Cardiac fibroblast (primary cell): ENCODE measurements at places on chromosomes 4 and X.

GRCh38 chr4:56972809-56973208 lies 4.6 kb downstream of the NOA1 start:
- no peak for DNase-seq

GRCh38 chr4:1500966-1501753 lies 94.9 kb upstream of the NKX1-1 start:
- no peak for DNase-seq

GRCh38 chr4:14018191-14018853 lies 390.8 kb upstream of the BOD1L1 start:
- DNase-seq, result no peak

DNA sequence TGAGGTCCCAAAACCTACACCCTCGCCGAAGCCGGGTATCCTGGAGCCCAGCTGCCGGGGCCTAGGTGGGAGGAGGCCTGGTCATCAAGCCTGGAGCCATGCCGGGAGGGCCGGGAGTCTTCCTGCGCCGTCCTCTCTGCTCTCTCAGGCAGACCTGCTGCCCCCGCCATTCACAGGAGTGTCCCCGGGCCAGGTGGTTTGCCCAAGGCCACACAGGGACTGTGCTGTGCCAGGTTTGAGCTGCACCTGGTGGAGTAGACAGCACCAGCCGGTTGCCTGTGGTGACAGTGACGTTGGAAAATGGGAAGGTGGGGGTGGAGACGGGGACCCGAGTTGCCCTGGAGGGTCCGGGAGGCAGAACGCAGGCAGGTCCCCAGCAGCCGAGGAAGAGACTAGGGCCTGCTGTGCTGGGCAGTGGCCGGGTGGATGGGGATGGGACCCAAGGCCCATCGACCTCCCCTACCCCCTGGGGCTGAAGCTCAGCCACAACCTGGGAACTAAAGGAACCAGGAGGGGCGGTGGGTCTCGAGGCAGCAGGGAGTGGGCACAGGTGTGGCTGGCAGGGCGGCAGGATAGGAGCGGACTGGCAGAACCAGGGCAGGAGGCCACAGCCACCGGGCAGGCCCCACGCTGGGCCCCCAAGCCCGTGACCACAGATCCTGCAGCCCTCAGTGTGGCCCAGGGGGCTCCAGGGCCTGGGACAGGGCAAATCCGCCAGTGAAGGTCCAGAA lies 9.5 kb downstream of the DOK7 start:
- DNase-seq, result no peak

DNA sequence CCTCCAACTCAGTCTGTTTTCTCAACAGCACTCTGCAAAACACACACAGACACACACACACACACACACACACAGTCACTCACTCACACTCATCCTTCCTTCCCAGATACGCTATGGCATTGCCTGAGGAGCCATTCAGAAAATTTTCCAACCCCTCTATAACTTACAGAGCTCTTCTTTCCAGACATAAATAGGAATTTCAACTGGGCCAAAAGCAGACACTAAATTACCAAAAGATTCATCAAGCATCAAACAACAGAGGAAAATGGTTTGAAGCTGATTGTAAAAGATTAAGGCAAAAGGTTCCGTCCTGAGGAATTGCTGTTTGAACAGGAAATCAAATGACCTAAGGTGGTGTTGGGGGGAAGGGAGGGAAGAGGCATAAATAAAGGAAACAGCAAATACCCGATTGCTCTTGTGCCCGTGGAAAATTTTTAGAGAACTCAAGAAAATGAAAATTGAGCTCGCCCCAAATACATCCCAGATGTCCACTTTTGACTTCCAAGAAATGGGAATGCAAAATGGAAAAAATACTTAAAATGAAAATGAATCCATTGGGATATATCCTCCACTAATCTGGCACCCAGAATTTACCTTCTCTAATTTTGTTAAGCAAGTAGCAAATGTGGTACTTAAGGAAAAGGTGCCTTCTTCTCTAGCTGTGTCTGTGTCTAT lies 183.6 kb downstream of the QDPR start:
- DNase-seq, result no peak

DNA sequence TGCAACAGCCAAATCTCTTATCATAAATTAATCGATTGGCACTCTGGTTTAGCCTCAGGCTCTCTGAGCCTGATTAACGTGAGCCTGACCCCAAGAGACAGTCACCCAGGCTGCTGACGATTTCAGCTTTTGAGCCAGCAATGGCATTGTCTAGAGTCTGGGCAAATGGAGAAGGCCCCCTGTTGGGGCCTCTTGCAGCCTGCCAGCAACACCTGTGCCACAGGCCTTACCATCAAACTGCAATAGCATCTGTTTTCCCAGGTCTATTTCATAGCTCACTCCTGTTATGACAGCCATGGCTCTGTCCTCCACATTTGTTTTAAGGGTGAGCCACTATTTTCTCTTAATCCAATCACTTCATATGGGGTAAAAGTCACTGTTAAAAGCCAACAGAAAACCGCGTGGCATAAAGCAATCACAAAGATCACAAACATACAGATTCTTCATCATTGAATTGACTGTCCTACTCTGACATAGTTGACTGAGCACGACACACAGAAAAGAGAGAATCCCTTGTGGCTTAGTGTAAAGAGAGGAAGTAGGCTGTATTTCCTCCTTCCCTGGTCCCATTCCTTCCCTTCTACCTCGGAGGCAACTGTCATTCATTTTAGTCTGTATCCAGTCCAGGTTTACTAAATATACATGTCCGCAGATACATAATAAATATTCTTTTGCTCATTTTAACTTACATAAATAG lies 47.8 kb downstream of the SLC9A7 start:
- DNase-seq, result no peak

- DNase-seq, result no peak
These were observed 51.7 kb downstream of the TMEM154 start for GRCh38 chr4:152628128-152628527.

GRCh38 chrX:19647731-19648588 lies 132.7 kb upstream of the MAP3K15 start:
- DNase-seq, result peak; percentile 55

- no peak for DNase-seq
These were observed 5.6 kb downstream of the SORCS2 start for GRCh38 chr4:7197910-7198309.
